ENCODE measurements at places on chromosomes 7 and 10. TPM values are rescaled to one million over a fixed set of nuclear protein-coding genes. Genes with fewer than 3 reads are reported as not detected.

- DNase-seq: no peak
Measured at GRCh38 chr10:97812696-97813095, 36.9 kb upstream of the GOLGA7B start.

Gene PIP
- not detected for total RNA-seq

DNA sequence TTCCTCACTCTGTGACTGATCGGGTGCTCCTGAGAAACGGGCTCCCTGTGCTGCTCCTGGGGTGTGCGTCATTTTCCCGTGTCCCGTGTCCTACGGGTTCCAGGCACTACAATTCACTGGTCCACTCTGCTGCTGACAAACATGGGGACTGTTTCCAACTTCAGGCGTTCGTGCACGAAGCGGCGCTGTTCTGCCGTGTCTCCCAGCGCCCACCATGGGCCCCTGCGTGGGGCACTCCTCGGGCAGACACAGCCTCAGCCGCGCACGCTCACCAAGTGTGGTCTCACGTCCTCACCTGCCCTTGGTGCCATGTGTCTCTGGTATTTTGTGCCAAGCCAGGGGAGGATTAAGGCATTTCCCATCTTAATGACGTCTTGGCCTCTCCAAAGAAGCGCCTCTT lies 19.0 kb downstream of the GPR146 start:
- no peak for DNase-seq

Gene CYP51A1
- 87.1 TPM for total RNA-seq

Gene GLCCI1
- 23.7 TPM for total RNA-seq

- no peak for DNase-seq
Measured at GRCh38 chr7:44978511-44979366, at the start of gene MYO1G. MYO1G (minus strand) TSS chr7:44979015; CDS start chr7:44978961, 54 bp downstream.

DNA sequence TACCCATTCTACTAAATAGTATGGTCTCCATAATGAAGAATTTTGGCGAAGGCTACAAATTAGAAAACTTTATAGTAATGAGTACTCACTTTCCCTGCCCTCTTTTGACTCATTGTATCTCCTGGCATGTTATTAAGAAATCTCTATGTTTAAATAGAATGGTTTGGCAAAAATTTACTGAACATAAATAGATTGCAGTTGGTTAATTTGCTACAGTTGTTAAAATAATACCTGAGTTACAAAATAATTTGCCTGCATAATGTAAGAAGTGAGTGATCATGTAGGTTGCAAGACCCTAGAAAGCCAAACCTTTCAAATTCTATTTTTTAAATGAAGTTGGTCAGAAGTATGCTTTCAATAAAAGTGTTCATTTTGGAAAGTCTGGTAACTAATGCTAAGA lies 176.8 kb upstream of the AHR start:
- DNase-seq: no peak

DNA sequence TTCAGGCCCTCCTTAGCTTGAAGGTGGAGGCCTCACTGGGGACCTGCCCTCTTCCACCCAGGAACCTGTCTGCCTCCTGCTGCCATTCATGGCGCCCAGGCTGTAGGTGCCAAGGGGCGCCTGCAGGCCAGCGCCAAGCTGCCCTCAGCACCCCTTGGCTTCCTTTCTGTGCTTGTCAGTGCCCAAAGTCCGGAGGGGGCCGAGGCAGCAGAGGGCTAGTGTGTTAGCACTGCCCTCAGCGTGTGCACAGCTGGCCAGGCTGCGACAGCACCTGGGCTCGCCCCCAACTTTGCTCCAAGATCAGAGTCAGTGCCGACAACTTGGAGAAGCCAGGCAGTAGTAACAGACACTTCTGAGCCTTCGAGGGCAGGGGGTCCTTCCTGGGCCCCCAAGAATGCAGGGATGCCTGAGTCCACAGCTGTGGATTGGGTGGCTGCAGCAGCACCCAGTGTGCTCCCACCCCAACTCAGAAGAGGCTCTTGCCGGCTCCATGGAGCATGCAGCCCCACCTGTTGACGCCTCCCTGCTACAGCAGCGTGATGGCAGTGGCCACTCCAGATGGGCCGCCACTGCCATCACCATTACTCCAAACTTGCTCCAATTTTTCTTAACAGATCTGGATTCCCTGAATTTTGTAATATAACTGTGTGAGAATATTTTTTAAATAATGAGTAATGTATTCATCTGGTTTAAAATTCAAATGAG lies 41.7 kb downstream of the CACUL1 start:
- DNase-seq: no peak

DNA sequence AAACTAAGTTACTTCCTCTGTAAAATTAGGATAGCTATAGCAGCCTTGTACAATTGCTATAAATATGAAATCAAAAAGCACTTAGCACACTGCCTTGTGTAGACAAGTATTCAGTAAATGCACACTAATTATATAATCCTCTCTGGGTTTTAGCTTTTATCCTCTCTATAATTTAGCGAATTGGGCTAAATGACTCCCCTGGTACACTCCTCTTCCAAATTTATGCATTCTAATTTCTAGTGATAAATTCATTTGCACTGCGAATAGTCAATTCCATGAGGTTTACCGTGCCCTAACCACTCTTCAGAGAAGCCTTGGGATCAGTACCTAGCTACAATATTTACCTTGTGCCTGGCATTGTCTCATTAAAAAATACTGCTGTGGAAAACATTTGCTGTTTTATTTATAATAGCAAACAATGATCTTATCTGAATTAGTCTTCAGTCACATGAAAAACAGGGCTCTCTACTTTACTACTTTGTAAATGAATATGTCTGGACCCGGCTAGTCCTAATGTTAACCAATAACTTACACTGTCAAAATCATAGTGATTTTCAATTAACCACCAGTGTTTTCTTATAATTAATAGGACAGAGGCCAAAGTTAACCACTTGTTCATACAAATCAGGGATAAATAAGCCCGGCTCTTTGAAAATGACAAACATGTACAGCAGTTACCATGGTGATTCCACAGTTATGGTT lies 577.9 kb downstream of the IPMK start:
- no peak for DNase-seq

- DNase-seq: no peak
Measured at GRCh38 chr10:49335364-49335972, 36.5 kb downstream of the C10orf71 start.

DNA sequence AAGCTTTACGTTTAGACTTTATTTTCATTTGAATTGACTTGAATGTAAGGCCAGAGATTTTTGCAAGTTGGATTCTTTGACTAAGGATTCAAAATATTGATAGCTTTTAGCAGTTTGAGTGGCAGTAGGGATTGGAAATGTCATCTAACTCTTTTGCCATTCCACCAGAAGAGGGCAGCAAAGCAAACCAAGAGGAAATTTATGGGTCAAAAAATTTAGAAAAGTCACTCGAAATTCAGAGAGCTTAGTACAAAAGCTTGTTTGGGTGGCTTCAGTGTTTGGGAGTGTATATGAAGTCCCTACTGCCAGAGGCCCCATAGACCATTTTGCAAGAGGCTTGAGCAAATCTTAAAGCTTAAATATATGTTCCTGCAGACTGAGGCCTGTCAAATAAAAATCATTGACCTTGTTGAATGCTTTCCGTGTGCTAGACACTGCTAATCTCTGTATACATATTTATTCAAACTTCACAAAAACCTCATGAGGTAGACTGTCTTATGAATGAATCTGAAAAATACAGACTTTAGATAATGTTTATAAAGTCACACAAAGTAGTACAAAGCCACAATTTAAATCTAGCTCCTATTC lies 44.6 kb upstream of the RSBN1L start:
- peak; percentile 17 for DNase-seq

GRCh38 chr7:108431099-108431498 lies 25.1 kb downstream of the NRCAM start:
- DNase-seq: no peak

DNA sequence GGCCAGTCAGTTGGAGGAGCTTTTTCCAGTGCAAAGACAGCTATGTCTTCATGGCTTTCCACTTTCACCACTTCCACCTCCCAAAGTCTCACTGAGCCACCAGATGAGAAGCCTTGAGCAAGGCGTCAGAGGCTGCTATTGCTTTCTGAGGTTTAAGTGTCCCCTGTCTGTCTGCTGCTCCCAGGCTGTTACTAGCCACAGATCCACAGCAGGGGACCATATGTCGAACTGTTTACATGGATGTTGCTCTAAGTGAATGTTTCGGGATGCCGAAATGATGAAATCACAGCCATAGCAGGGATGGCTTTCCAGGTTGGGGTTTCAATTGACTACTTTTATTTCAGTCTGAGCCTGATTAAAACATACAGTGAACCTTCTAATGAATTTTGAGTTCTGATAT lies 88.5 kb downstream of the AVL9 start:
- DNase-seq: peak; percentile 94

Measured in skin of body (tissue), 3 donors.